ENCODE measurements at places on chromosomes 13 and 19. TPM values are rescaled to one million over a fixed set of nuclear protein-coding genes. Genes with fewer than 3 reads are reported as not detected.
A peak's percentile ranks its signal among the peaks of the same experiment; 100 is the strongest.

Gene MISP
- total RNA-seq, result 1.1 TPM

Gene PRR20E
- total RNA-seq, result not detected

Gene RDH8
- not detected for total RNA-seq

Gene GPC6
- 125 TPM for total RNA-seq

Gene F7
- not detected for total RNA-seq

Gene SIGLEC5
- not detected for total RNA-seq

Gene LILRA1
- not detected for total RNA-seq

Gene IGFL2
- not detected for total RNA-seq

- no peak for DNase-seq
Observed at GRCh38 chr13:83825676-83826075, 56.6 kb downstream of the SLITRK1 start.

GRCh38 chr19:29515233-29515619, 10.6 kb upstream of the VSTM2B start:
- DNase-seq, result no peak

- DNase-seq, result no peak
Observed at GRCh38 chr13:26896986-26897668, 136.5 kb upstream of the GPR12 start.

DNA sequence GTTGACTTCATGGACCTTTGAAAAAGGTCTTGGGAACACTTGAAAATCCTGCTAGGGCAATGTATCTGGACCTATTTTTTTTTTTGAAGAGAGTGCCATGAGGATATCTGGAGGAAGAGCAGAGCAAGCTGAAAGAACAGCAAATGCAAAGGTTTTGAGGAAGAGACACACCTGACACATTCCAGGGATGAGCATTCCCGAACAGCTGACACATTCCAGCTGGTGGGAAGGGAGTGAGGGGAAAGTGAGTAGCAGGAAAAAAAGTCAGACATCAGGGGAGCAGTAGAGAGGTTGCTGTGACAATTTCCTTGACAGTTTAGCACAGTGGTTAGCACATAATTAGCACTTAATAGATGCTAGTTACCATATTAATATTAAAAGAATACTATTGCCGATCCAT, 14.7 kb downstream of the DGKH start:
- DNase-seq, result no peak

GRCh38 chr13:55615081-55615480, 1525.6 kb upstream of the PRR20A start:
- DNase-seq, result no peak

DNA sequence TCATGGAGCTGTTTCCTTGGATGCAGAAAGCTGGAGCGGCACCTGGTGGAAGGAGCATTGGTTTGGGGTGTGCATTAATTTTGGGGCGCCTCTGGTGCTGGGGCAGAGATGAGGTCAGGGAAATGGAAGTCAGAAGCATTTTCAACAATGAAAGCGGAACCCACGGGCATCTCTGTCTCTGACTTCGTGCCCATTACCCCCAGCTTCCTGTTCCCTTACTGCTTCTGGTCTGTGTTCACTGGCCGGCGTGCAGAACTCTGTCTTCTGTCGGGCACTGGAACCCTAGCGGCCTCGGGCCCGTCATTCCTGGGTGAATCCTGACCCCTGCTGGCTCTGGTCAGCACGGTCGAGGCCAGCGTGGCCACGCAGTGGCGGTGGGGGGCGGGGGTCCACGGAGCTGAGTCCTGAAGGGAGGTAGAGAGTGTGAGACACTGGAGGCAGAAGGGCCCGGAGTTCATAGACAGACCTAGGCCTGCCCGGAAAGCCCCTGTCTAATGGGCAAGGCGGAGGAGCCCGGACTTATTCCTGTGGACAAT, 7.9 kb upstream of the LINGO3 start:
- DNase-seq, result peak; percentile 90

DNA sequence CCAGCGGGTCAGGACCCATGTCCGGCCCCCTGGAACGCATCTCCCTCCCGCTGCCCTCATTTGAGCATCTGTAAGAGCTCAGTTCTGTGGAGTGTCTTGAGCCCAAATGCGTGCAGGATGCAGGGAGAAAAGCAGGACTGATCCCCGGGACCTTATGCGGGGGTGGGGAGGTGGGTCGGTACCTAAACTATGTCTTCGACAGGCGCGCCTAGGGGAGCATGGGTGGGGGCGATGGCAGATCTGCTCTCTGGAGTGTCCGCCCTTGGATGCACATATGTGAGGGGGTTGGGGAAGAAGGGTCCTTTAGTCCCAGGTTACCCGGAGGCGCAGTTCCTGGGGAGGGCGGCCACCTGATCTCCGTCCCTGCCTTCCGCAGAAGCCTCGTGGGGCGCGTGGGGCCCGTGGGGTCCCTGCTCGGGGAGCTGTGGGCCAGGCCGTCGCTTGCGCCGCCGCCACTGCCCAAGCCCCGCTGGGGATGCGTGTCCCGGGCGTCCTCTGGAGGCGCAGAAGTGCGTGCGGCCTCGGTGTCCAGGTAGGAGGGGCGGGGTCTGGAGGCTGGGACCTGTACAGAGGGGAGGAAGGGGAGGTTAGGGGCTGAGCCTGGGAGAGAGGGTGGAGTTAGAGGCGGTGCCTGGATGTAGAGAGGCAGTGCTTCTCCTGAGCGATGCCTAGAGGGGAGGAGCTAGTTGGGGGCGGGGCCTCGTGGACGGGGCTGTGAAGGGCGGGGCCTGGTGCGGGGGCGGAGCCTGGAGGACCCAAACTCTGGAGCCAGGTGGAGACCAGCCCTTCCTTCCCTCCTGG, 2.9 kb downstream of the CILP2 start:
- no peak for DNase-seq

- no peak for DNase-seq
Observed at GRCh38 chr19:46724468-46724867, 7.6 kb upstream of the PRKD2 start.

DNA sequence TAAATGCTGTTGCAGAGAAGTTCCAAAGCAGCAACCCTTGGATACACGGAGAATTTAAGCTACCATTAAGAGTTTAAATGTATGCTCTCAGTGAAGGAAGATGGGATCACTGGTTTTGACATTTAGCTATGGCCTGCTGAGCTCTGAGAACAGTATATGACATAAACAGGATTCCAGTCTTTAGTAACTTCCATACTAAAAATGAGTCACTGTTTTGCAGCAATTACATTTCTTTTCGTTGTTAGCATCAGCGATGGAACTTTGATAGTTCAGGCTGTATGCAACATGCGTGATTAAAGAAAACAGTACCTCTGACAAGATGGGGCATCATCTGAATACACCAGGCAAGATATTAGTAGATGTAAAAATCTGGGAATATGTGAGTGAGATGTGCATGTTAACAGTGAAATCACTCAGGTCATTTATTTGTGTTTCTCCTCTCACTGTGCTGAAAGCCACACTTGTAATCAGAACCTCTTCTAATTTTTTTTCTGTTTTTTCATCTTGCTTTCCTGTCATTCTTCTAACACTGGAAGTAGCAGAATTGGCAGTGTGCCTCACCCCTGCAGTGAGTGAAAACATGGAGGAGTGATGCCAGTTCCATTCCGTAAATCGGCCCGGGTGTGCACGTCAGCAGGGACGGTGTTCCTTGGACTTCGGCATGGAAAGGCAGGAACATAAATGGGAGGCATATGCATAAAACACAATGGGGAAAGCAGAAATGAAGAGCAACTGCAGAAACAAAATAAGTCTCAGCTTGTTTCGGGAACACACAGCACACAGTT, 361.5 kb downstream of the OXGR1 start:
- DNase-seq, result no peak

GRCh38 chr13:43516401-43516833, 270.4 kb downstream of the ENOX1 start:
- no peak for DNase-seq

DNA sequence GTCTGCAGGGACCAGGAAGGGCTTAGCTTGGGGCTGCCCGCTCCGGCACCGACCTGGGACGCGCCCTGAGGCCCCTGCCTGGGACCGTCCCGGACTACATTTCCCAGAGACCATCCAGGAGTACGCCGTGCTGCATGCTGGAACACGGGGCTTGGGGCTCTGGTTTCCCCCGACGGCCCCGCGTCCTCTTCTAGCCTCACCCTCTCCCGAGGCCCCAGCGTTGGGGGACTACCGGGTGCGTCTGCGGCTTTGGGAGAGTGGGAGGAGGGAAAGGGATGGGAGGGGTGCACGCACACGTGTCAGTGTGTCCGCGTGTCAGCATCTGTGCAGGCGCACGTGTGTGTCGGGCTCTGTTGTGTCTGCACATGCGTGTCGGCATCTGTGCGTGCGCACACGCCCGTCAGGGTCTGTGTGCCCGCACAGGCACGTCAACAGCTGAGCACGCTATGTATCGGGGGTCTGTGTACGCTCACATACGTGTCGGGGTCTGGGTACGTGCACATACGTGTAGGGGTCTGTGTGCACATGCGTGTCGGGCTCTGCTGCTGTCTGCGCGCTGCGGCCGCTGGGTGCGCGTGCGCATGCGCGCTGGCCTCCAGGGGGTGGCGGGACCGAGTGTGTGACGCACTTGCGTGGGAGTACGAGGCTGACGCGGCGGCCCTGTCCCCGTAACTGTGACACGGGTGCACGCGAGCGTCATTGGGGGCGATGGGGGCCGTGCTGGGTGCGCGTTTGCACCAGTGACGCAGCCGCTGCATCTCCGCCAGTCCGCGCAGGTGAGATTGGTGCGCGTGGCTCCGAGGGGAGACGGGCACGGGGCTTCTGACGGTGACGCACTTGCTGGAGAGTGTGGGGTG, at the start of gene ZNF331:
ZNF331 (plus strand) TSS at position 625 of the 857 bp plus-strand sequence. CDS start 31,232 bp downstream, outside the sequence.
- peak; percentile 92 for DNase-seq

DNA sequence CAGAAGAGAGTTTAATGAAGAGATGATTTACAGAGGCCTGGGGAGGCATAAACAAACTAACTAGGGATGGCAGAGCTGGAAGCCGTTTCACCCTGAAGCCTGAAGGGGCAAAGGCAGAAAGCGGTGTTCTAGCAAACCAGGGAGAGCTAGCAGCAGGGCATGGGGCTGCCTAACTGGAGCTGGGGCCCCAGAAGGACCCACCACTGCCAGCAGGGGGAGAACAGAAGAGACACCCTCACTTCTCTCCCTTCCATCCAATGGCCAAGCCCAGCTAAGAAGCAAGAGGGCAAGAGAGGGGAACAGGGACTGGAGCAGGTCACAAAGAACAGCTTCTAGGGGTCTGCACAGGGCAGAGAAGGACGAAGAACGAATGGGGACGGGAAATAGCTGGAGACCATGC, 195.5 kb downstream of the KATNAL1 start:
- no peak for DNase-seq

- DNase-seq, result peak; percentile 15
Observed at GRCh38 chr19:39542206-39542605, 2.2 kb upstream of the EID2 start.

DNA sequence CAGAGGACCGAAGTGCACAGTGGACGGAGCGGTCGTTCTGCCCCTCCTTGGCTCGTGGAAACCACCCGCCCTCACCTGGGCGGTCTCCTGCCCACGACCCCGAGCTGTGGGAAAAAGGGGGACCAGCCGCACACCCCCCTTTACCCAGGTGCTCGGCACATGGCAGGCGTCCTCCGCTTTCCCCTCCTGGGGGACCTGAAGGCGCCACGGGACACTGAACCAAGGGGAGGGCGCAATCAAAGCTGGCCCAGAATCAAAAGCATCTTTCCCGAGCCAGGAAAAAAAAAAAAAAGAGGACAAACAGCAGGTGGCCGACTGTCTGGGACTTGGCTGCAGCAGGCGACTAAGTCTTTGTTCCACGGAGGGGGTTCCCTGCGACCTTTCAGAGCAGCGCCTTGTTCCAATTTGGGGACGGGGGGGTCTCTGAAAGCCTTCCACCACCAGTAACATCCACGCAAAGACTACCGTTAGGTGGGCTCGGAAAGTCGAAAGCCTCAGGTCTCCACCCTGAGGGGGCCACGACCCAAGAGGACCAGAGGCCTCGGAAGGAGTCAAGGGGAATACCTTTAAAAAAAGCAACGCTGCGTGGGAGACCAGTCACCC, 1.1 kb downstream of the MBD3 start:
- DNase-seq, result no peak

GRCh38 chr13:43110036-43110435, 86.7 kb downstream of the DNAJC15 start:
- DNase-seq, result no peak

DNA sequence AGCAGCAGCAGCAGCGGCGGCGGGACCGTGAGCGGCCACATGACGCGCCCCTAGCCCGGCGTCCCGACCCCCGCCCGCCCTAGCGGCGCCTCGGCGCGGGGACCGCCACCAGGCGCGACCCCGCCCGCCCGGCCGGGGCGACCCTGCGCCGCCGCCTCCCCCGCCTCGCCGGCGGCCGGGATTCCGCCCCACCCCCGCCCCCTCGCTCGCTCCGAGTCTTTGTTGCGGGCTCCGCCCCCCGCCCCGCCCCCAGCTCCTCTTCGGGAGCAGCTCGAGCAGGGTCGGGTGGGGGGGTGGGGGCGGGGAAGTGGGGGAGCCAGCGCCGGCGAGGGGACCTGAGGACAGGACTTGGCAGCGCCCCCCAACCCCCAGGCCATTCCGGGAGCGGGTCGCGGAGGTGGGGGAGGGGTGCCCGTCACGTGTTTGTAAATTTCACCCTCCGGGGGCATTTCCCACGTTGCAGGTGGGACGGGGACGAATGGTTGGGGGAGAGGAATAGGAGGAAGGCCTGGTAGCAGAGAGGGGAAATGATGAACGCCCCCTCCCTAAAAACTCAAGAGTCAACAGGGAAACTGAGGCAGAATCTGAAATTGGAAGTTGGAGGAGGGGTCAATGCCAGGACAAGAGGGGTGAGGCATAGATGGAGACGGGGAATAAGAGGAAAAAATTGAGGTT, at the start of gene OLFM2:
OLFM2 (minus strand) TSS at position 190 of the 675 bp plus-strand sequence; CDS start at position 41, 149 bp downstream.
- no peak for DNase-seq

DNA sequence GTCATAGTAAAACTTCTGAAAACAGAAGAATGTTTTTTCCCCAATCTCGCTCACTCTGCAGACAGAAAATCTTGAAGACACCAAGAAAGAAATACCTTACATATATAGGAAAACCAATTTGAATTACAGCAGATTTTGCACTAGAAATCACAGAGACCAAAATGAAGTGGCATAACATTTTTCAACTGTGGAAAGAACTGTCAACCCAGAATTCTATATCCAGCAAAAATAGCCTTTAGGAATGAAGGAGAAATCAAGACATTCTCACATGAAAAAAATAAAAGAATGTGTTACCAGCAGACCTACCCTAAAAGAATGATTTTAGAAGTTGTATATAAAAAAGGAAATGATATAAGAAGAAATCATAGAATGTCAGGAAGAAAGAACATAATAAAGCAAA, 28.7 kb downstream of the CCDC122 start:
- no peak for DNase-seq

GRCh38 chr19:39531834-39532232, 819 bp downstream of the EID2B start:
- DNase-seq, result no peak
